ENCODE measurements at places on chromosomes 3 and 15. TPM values are rescaled to one million over a fixed set of nuclear protein-coding genes. Genes with fewer than 3 reads are reported as not detected.
A peak's percentile ranks its signal among the peaks of the same experiment; 100 is the strongest.

GPR149 gene
- not detected for total RNA-seq

PLA2G4E gene
- total RNA-seq: not detected

DNA sequence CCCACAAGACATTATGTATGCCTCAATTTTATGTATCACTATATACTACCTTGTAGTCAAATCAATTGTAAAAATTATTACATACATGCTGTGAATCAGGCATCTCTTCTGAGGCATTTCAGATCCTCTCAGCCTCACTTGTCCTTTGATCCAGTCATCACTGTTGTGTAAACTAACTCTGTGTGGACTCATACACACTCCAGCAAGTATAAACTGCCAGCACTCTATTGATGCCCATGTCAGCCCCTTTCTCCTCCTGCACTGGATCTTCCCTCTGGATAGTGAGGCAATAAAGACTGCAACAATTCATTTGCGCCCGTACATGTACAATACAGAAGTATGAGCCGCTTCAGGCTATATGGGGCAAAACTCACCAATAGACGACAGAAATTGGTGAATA is 364.7 kb upstream of the TGFBR2 start:
- H3K4me3 ChIP-seq: no peak overlapping the region
- H3K27me3 ChIP-seq: no peaks in the 10 kb centered on the region
- no peaks in the 10 kb centered on the region for H3K4me1 ChIP-seq
- H3K36me3 ChIP-seq: no peaks in the 10 kb centered on the region
- no peak overlapping the region for H3K27ac ChIP-seq

GRCh38 chr3:184815046-184815930 is 3.3 kb downstream of the VPS8 start:
- H3K4me3 ChIP-seq: no peak overlapping the region
- H3K27me3 ChIP-seq: no peaks in the 10 kb centered on the region
- peaks cover 24% of the 10 kb centered on the region for H3K4me1 ChIP-seq
- no peak for DNase-seq
- peak overlapping the region; percentile 52 for H3K27ac ChIP-seq

GRCh38 chr3:143654906-143655305 is 193.4 kb downstream of the SLC9A9 start:
- H3K36me3 ChIP-seq: no peaks in the 10 kb centered on the region
- no peak overlapping the region for H3K27ac ChIP-seq
- DNase-seq: no peak
- no peaks in the 10 kb centered on the region for H3K4me1 ChIP-seq
- no peaks in the 10 kb centered on the region for H3K27me3 ChIP-seq
- no peak overlapping the region for H3K4me3 ChIP-seq

GRCh38 chr3:33124638-33125037 is 10.8 kb downstream of the CRTAP start:
- H3K4me1 ChIP-seq: peaks cover 2% of the 10 kb centered on the region
- H3K27me3 ChIP-seq: no peaks in the 10 kb centered on the region
- no peak for DNase-seq
- H3K27ac ChIP-seq: no peak overlapping the region

GRCh38 chr15:60627298-60627943 is 148.5 kb upstream of the ICE2 start:
- H3K27ac ChIP-seq: no peak overlapping the region
- no peak overlapping the region for H3K4me3 ChIP-seq
- H3K4me1 ChIP-seq: no peaks in the 10 kb centered on the region
- H3K36me3 ChIP-seq: no peaks in the 10 kb centered on the region
- H3K27me3 ChIP-seq: peaks cover 6% of the 10 kb centered on the region
- DNase-seq: no peak

CCR9 gene
- not detected for total RNA-seq

DNA sequence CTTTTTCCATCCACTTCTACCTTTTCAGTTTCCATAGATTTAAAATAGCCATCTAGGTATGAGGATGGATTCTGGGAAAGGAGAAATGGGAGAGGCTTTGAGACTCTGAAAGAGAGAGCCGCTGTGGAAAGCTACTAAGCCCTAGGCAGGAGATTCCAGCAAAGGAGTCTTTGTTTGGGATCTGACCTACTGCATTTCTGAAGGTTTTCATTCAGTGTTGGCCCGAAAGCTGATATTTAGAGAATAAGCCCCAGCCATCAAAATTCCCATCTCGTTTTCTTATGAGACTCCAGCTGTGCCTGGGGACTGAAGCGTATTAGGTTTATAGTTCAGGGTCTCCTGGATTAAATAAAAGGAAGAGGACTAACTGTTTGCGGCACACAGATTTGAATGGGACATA is 19.5 kb downstream of the LIPH start:
- H3K27me3 ChIP-seq: no peaks in the 10 kb centered on the region
- no peaks in the 10 kb centered on the region for H3K36me3 ChIP-seq
- DNase-seq: no peak
- no peak overlapping the region for H3K4me3 ChIP-seq
- H3K4me1 ChIP-seq: peaks cover 9% of the 10 kb centered on the region

GRCh38 chr3:189978753-189979152 is 141.9 kb downstream of the P3H2 start:
- no peaks in the 10 kb centered on the region for H3K36me3 ChIP-seq
- H3K27ac ChIP-seq: no peak overlapping the region
- no peak overlapping the region for H3K4me3 ChIP-seq
- H3K27me3 ChIP-seq: no peaks in the 10 kb centered on the region
- peaks cover 32% of the 10 kb centered on the region for H3K4me1 ChIP-seq

DNA sequence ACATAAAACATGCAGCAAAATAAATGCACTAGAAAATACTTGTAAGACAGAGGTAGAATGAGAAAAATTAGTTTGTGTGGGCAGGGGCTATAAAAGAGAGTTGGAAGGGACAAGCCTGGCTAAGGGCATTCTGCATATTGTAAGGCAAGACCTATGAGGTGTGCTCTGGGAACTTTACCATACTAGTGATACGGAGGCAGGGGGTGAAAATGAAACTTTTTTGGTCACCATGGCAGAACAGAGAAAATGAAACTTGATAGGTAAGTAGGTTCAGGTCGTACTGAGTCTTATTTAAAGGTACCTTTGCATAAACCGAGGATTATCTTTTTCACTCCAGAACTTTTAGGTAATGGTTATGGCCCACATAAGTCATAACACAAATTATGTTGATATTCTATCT is 74.7 kb upstream of the ACKR4 start:
- DNase-seq: no peak
- no peaks in the 10 kb centered on the region for H3K27me3 ChIP-seq
- H3K4me1 ChIP-seq: no peaks in the 10 kb centered on the region
- no peak overlapping the region for H3K4me3 ChIP-seq

DNA sequence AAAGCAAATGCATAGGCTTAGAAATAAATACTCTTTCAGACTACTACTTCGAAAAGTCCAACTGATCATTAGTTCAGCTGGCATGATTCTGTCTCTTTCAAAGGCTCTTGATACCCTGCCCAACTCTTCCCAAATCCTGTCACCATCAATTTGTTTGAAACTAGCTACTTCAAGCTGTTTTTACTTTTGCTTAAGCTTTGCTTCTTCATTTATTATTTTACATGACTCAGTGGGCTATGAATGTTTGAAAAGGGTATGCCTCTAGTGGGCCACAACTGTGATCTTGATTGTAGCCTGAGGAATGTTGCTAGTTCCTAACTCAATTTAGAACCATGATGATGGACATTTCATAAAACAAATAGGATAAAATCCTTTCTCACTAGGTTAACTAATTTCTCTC is 340.8 kb downstream of the NAALADL2 start:
- H3K4me3 ChIP-seq: no peak overlapping the region
- no peaks in the 10 kb centered on the region for H3K36me3 ChIP-seq
- no peaks in the 10 kb centered on the region for H3K4me1 ChIP-seq

- H3K27ac ChIP-seq: no peak overlapping the region
- H3K36me3 ChIP-seq: peaks cover 12% of the 10 kb centered on the region
- no peaks in the 10 kb centered on the region for H3K27me3 ChIP-seq
- no peak for DNase-seq
These were observed 35.2 kb upstream of the CDAN1 start for GRCh38 chr15:42772144-42772543.

DNA sequence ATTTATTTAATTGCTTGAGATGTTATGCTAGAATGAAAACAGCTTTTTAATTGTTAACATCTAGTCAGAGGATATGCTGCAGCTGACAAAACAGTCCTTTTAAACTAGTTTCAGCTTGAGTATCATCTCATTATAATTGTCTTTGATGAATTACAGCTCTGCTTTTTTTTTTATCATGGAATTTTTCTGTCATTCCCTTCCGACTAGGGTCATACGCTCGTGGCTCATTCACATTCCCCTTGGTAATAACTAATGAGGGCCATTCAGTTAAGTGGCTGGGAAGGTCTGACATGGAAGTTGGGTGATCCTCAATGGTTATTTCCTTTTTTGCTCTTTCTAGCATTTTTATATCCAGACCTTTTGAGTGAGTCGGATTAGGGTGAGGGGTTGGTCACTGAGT is 77.0 kb downstream of the PGPEP1L start:
- no peak for DNase-seq
- no peaks in the 10 kb centered on the region for H3K27me3 ChIP-seq
- no peak overlapping the region for H3K27ac ChIP-seq
- H3K36me3 ChIP-seq: peaks cover 26% of the 10 kb centered on the region
- H3K4me1 ChIP-seq: no peaks in the 10 kb centered on the region

DNA sequence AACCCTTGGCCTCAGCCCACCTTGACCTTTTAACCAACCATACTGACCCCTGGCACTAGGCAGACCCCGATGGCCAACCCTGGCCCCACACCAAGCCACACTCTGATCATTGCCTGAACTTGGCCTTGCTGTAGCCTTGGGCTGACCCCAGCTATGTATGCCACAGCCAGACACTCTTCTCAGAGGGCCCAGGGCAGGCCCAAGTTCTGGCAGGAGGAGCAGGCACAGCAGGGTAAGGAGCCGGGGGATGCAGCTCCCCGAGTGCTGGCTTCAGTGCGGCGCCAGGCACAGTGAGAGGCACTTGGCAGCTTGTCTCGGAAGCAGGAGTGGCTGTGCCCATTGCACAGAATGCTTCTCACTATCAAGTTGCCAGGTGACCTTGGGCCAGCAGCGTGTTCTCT is 22.3 kb downstream of the PRR20G start:
- H3K36me3 ChIP-seq: no peaks in the 10 kb centered on the region
- no peak overlapping the region for H3K4me3 ChIP-seq
- no peaks in the 10 kb centered on the region for H3K4me1 ChIP-seq
- no peak overlapping the region for H3K27ac ChIP-seq

DNA sequence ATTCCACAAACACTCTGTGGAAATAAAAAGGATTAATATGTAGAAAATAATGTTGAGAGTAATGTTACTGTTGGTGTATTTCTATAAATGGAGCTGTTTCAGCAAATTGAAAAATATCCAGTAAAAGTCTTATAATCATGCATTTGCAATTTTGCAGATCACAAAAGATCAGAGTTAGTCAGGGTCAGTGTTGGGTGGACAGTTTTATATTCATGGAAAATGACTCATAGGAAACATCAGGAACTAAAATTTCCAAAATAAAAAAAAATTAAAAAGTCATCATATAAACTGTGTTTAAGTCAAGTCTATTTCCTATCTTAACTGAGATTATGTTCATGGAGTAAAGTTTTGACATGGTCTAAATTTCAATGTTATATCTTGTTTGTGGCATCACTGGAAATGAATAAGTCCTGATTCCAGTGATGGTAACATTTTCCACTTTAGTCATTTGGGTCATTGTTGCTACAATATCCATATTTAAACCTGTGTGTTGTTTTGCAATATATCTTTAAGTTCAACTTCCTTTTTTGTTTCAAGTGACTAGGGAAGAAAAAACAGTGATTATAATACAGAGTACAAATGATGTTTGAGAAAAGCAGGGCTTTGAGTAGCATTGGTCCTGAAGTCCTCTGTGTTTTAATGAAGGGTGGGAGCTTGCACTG is 37.8 kb downstream of the MITF start:
- H3K36me3 ChIP-seq: no peaks in the 10 kb centered on the region
- H3K4me3 ChIP-seq: no peak overlapping the region
- no peak for DNase-seq
- no peaks in the 10 kb centered on the region for H3K27me3 ChIP-seq

EPHB3 gene
- total RNA-seq: 4.1 TPM

DNA sequence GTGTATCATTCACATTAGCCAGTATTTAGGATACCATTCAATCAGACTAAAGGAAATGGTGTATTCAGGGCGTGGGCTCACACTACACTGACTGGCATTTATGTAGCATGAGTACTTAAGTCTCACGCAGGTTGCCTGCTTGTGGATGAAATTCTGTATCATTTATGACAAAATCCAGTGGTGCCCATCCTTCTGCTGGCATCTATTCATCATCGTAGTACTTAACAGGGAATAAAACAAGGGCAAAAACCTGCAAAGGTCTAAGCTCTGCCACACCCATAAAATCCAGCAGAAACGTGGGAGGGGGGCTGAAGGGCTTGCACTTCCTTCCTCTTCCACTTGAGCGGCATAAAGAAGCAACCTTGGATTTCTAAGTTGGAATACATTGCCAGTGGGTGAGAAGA is 2.7 kb downstream of the GAP43 start:
- H3K36me3 ChIP-seq: no peaks in the 10 kb centered on the region
- H3K4me1 ChIP-seq: peaks cover 8% of the 10 kb centered on the region

DNASE1L3 gene
- total RNA-seq: not detected

DNA sequence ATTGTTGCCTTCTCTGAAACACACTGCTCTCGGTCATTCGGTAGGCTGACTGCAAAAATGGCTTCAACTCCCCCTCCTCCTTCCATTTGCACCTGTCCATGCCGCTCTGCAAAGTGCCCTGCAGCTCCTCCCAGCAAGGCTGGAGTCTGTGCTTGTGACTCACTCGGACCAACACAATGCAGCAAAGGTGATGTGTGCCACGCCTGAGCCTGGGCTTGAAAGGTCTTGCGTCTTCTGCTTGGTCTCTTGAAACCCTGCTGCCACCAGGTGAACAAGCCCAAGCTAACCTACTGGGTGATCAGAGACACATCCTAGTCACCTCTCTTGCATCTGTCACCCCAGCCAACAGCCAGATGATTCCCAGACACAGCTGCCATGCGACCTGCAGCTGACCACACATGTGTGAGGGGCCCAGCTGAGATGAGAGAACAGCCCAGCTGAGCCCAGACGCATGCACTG is 71.1 kb downstream of the MGLL start:
- no peaks in the 10 kb centered on the region for H3K27me3 ChIP-seq
- no peak overlapping the region for H3K4me3 ChIP-seq
- peaks cover 42% of the 10 kb centered on the region for H3K4me1 ChIP-seq

RHCG gene
- not detected for total RNA-seq

DNA sequence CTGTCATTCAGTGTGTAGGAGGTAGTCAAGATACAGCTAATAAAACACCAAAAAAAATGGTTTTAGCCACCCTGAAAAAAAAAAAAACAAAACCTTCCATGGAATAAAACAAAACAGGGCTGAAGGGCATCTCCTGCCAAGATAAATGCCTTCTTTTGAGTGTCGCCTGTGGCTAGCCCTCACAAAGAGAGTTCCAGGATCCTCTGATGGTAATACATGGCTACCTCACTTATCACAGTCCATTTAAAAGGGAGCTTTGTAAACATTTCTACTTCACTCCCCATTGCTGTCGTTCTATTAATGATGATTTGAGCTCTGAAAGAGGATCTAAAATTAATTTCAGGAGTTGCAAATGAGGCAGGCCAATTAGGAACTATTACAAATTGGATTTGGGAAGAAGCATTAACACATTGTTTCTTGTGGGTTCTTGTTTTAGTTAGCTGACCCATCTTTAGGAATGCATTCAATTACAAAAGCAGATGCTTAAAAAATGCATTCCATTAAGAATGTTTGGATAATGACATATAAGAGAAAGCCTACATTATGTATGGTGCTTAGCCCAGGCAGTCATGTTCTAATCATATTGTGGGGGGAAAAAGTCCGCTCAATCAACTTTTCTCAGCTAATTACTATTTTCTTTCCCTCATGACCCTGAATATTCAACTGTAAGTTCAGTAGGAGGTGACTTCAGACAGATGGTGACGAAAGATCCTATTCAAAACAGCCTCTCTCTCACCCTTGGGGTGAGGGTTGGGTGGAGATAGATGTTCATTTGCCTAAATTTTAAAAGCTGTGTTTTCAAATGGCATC is 255.1 kb upstream of the WNT5A start:
- peaks cover 4% of the 10 kb centered on the region for H3K4me1 ChIP-seq
- H3K36me3 ChIP-seq: no peaks in the 10 kb centered on the region
- no peak overlapping the region for H3K27ac ChIP-seq

Data from osteoblast (primary cell).